ENCODE measurements at places on chromosomes 2 and 18.

DNA sequence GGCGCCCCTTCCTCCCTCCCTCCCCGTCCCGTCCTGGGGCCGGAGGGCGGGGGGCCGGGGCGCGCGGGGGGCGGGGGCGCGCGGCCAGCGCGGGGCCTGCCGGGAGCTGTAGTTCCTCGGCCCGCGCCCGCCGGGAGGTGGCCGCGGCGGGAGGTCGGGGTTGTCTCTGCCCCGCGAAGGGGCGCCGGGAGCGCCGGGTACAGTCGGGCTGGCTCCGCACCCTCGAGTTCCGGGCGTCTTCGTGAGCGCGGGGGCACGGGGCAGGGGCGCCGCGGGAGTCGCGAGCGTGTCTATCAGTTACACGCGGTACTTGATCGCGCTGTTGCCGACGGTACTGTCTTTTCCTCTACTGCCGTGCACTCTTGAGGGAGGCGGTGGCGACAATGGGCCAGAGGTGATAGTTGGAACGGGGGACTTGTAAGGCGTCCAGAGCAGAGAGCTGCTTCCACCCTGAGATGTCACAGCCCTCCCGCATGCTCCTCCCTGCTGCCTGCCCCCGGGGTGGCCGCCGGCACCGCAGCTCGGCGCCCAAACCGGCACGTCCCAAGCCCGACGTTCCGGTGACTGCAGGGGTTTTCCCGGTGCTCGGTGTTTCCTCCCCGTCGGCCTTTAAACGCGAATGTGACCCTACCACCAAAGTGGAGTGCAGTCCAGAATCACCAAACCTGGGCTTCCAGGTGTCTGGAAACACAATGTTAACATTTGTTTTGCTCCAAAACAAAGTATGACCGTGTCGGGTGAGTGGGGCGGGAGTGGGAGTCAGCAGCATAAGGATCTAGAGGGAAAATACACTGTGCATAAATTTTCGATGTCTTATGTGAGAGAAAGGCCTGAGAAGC lies at the start of gene PRKD3:
PRKD3 (minus strand) TSS at position 48 of the 839 bp plus-strand sequence. CDS start 8,309 bp downstream, outside the sequence.
- peak; percentile 50 for DNase-seq

- DNase-seq = no peak
Observed at GRCh38 chr18:59877361-59877760, 22.4 kb upstream of the PMAIP1 start.

DNA sequence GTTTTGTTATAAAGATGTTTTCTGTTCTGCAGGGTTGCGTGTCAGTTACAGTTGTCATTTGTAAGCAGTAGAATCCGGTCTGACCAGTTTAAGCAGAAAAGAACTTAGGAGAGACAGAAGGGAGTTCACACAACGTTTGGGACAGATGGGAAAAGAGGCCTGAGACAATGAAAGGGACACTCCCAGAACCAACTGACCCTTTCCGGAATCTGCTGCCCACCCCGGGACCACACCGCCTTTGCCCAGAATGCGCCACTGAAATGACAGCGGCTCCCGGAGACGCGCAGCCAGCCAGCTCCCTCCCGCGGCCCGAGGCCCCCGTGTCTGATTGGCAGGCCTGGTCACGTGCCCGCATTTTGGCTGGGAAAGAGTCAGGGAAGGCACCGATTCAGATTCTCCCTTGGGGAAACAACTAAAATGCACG lies 244.6 kb downstream of the BCL2 start:
- peak; percentile 13 for DNase-seq

DNA sequence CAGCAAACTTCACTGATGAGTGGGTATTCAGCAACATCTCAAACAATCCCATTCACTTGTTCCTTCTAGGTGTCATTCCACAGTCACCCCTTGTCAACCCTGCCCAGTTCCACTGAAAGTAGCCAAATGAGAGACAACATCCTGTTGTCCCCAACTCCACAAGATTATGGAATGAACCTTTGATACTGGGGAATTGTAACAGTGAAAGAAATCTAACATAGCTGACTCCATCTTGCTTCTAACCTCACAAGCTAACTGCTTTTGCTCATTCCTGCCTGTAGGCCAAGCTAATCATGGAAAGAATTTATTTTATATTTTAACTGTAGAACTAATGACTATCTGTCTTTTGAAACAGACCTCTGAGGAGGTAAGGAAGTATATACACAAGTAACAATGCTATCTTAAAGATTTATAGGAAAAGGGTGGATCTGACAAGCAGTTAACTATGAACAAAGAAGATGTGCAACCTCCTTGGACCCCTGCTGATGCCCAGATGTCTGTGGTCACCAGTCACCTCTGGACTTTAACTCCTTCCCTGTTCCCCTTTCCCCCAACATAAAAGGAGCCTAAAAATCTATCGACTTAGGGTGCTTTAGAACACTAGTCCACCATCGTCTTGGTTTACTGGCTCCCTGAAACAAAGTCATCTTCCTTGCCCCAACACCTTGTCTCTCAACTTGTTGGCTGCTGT lies 6.9 kb upstream of the ANXA4 start:
- DNase-seq = no peak

- DNase-seq = no peak
Observed at GRCh38 chr2:235669269-235669831, 175.5 kb downstream of the AGAP1 start.

GRCh38 chr2:219219784-219220532 lies 1.2 kb upstream of the ABCB6 start:
- DNase-seq = no peak

GRCh38 chr2:103445347-103445746 lies 683.5 kb downstream of the TMEM182 start:
- no peak for DNase-seq

DNA sequence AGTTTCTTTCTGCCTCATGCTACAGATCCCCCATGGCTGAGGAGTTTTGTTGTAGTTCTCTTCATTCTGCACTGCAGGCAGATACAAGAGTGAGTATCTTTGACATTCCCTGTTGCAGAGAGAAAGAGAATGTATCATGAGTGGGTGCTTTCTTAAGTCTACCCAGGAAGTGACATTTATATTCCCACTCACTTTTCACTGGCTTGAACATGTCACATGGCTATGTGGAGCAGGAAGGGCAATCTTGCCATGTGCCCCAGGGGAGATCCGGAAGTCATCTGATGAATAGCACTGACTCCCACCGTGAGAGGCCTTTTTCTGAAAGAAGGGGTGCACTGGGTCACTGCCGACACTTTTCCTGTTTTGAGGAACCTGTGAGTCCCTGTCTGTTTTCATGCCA lies 66.4 kb upstream of the BOD1L2 start:
- DNase-seq = no peak

- no peak for DNase-seq
Observed at GRCh38 chr18:62939926-62940325, 224.6 kb downstream of the PHLPP1 start.

- DNase-seq = no peak
Observed at GRCh38 chr2:32792416-32792815, 154.3 kb upstream of the LTBP1 start.

DNA sequence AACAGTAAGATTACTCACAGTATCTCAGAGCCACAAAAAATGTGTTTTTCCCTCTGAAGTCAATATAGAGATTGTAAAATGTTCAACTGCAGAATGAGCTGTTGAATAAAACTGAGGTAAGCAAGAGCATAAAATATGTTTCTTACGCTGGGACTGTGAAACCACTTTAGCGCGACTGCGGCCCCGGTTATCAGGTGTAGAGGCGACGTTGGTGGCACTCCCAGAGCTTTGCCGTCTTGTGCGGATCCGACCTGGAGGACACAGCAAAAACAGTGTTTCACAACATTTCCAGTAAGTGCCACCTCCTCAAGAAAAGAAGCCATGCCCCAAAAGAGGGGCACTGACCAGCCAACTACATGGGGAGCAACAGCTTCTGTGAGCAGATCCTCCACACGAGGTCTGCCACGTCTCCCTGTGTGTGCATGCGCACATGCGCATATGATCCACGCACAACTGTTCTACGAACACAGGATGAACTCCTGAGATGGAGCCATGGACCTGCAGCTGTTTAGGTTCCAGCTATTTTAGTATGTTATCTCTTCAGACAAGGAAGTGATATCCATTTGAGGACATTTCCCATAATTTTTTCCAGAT lies 100.7 kb upstream of the RNU4ATAC start:
- no peak for DNase-seq

- no peak for DNase-seq
Observed at GRCh38 chr2:38178556-38179419, 102.8 kb upstream of the CYP1B1 start.

- DNase-seq = no peak
Observed at GRCh38 chr2:64607381-64608304, 46.1 kb downstream of the SERTAD2 start.

GRCh38 chr18:2304378-2305175 lies 266.7 kb downstream of the METTL4 start:
- no peak for DNase-seq

GRCh38 chr2:118223511-118223991 lies 135.3 kb downstream of the INSIG2 start:
- no peak for DNase-seq

DNA sequence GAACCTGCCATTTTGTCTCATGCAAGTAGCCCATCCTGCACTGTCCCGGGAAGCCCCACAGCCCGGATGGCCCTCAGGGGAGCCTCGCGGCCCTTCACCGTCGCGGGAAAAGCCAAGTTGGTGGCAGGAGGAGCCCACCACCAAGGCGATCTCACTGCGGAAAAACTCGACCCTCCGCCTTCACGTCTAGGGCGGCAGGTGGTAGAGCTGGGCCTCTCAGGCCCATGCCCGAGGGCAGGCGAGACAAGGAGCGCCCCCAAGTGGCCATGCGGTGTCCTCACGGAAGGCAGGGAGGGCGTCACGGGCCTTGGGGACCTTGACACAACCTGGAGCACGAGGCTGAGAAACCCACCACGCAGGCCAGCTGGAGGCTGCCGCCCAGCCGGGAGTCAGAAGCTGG lies 34.8 kb upstream of the SKA1 start:
- DNase-seq = no peak

DNA sequence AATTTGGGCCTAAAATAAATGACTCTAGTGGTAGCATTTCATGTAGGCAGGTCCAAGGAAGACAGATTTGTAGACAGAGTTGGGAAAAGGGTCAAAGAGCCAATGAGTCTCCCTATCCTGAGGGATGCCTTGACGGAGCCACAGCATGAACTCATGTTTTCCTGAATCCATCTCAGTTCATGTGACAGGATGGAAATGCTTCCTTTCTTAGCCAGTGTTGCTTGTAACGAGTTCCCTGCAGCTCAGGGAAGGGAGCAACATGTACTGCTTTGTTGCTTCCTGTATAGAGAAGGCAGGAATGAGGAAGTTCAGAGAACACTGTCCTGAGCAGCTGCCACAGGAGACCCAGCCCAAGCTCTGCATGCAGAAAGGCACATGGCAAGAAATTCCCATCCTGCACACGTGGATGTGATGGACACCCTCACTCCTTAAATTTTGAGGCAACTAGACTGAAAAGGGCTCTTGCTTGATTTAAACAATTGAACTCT lies 27.9 kb downstream of the TMEM17 start:
- no peak for DNase-seq

DNA sequence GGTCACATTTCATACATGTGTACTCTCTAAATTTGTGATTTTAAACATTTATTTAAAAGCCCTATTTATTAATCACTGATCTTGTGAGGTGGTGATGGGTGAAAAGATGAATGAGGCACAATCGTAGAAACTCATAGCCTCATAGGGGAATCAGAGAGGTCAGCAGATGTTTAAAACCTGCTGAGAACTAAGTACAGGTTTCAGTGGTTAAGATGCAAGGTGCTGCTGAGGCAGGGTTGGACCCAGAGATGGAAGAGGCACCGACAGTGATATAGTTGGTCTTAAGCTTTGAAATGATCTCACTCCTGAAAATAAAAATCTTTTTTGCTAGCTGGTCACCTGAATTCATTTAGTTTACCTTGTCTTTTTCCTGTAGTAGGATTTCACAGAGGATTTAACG lies 49.6 kb downstream of the LINC00305 start:
- DNase-seq = no peak

- DNase-seq = no peak
Observed at GRCh38 chr2:88913280-88913679, 221.8 kb downstream of the RPIA start.

GRCh38 chr18:48989304-48990303 lies 38.8 kb upstream of the SMAD7 start:
- no peak for DNase-seq

- DNase-seq = no peak
Observed at GRCh38 chr2:36567711-36568408, 30.1 kb downstream of the FEZ2 start.

DNA sequence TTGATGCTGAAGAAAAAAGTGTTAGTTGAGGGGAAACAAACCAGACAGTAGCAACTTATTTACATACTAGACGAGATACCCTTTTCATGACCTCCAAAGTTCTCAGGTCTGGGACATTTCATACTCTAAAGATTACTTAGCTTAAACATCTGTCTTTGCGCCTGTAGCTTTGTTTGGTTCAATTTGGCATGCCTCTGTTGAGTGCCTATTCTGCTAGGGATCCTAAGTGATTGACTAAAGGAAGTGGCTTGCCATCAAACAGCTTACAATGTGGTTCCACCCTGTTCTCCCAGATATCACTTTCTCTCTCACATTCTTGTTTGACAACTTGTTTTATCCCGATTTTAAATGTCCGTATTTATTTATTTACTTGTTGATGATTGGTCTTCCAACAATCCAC lies 488.8 kb downstream of the PARD3B start:
- DNase-seq = no peak

DNA sequence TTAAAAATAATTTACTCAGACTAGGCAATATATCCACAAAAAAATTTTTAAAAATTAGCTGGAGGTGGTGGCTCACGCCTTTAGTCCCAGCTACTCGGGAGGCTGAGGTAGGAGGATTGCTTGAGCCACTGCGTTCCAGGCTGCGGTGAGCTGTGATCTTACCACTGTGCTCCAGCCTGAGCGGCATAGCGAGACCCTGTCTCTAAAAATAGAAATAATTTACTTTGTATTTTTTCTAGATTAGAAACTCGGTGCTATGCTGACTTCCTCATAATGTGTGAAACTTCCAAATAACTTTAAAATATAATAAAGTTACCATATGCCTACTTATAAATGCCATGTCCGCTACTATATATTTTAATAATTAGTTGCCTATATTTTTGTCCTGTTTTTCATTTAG lies 6.7 kb downstream of the PPIG start:
- DNase-seq = no peak

GRCh38 chr2:50385349-50385748 lies 646.6 kb downstream of the NRXN1 start:
- DNase-seq = no peak

DNA sequence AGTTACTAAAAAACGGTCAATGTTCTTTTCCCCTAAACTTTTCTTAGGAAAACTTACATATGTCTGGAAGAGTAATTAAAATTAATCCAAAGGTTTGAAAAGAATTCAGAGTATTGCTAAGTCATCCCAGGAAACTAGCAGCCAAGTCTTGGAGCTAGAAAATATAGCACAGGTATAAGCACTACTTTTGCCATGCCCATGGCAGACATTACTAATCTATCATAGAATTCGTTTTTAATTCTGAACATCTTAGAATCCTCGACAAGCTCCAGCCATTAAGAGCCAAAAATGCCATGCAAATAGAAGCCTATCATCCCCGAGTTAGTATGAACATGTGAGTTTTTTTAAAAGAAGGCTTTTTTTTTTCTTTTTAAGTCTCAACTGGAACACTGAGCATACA lies 395.0 kb downstream of the ZEB2 start:
- no peak for DNase-seq

DNA sequence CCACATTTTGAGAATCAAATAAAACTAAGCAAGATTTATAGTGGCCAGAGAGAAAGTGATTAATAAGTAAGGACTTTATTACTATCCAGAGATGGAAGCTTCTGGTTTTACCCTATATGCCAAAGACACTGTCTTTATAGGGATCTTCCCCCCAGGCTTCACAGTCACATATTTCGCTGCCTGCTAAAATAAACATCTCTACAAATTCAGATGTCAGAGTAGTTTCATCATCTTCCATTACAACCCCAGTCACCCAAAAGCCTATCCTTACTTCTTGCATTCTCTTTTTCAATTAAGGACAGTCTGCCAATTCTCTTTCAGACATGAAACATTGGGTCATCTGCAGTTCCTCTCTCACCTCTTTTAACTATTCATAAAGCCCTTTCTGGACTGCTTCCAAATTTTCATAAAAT lies 28.3 kb downstream of the CREB1 start:
- DNase-seq = no peak
